Foreskin keratinocyte (primary cell): ENCODE measurements at places on chromosomes 7 and 10. TPM values are rescaled to one million over a fixed set of nuclear protein-coding genes. Genes with fewer than 3 reads are reported as not detected.

The MSS51 gene
- total RNA-seq, result 0.61 and 0.67 TPM in 2 replicates

- DNase-seq, result no peak
These were observed 41.6 kb downstream of the HK1 start for GRCh38 chr10:69319841-69320316.

GRCh38 chr10:3099291-3100092 lies 32.1 kb downstream of the PFKP start:
- peak; percentile 43 for DNase-seq

- no peak for DNase-seq
These were observed 32.3 kb upstream of the KCNMA1 start for GRCh38 chr10:77669892-77670291.

DNA sequence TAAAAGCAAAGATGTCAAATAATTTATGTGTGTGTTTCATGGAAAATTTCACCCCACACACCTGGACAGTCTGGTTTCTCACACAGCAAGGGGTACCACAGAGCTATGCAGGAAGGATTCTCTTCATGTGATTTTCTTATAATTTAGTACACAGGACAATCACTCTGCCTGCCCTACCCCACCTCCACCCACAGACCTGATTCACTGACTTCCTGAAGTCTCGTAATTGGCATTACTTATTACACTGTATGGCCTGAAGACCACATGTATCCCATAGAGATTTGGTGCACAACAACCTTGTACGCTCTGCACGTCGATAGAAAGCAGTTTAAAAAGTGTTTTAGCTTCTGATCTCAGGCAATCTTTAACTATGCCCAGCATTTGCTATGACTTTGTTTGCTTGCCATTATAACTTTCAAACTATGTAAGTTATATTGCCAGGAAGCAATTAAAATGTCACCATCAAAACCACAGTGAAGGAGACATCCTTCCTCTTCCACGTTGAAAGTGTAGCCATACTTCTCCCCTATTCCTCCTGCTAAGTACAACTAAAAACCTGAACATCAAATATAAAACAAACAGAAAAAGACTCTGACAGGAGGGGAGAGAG lies 279.4 kb upstream of the IMMP2L start:
- no peak for DNase-seq
